ENCODE measurements at places on chromosomes 3 and 15.

DNA sequence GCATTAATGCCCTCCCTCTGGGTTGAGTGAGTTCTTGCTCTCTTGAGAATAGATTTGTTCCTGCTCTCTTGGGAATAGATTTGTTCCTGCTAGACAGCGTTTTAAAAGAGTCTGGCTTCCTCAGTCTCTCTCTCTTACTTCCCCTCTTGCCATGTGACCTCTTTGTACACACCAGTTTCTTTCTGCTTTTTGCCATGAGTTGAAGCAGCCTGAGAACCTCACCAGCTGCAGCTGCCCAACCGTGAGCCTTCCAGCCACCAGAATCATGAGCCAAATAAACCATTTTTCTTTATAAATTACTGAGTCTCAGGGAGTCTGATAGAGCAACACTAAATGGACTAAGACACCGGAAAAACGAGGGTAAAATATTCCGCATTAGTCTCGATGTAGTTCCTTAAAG is 253.6 kb downstream of the CNTN6 start:
- no peak for DNase-seq

GRCh38 chr3:177646749-177647148 is 449.5 kb upstream of the TBL1XR1 start:
- no peak for DNase-seq

- no peak for DNase-seq
These were observed 4.6 kb downstream of the VPS8 start for GRCh38 chr3:184816614-184817013.

DNA sequence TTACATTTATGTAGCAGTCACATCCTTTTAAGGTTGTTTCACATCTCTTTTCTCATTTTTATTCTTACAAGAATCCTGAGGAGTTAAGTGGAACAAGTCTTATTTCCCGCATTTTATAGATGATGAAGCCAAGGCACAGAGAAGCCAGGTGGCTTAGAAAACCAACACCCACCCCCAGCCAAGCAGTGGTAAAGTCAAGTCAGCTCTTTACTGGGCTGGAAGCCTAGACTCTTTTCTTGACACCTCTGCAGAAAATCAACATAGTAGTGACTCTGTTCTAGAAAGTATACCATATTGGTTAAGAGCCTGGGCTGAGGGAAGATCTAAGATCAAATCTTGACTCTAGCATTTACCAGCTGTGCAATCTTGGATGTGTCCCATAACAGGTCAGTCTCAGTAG is 195.7 kb downstream of the KCNAB1 start:
- no peak for DNase-seq

DNA sequence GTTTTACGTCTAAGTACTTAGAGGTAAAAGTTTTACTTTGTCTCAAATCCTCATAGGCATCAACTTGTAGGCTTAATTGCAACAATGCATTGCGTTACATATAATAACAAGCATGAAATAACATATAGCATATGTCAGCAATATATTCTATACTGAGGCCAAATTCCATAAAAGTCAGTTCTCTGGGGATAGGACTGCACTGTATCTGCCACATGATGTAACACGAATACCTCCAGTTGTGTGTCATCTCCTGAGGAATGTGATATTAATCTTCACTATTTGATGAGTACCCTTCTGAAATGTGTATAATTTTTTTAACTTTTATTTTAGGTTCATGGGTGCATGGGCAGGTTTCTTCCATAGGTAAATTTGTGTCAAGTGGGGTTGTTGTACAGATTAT is 126.4 kb downstream of the IMPG2 start:
- no peak for DNase-seq

DNA sequence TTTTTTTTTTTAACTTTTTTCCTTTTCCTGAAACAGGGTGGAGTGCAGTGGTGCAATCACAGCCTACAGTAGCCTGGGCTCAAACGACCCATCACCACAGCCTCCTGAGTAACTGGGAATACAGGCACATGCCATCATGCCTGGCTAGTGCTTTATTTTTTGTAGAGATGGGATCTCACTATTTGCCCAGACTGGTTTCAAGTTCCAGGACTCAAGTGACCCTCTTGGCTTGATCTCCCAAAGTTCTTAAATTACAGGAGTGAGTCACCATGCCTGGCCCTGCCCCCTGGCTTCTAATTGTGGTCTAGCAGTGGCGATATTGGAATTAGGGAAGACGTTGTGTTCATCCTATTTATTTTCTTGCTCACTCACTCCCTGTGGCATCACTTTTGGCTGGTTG is 1138.4 kb downstream of the SI start:
- no peak for DNase-seq

DNA sequence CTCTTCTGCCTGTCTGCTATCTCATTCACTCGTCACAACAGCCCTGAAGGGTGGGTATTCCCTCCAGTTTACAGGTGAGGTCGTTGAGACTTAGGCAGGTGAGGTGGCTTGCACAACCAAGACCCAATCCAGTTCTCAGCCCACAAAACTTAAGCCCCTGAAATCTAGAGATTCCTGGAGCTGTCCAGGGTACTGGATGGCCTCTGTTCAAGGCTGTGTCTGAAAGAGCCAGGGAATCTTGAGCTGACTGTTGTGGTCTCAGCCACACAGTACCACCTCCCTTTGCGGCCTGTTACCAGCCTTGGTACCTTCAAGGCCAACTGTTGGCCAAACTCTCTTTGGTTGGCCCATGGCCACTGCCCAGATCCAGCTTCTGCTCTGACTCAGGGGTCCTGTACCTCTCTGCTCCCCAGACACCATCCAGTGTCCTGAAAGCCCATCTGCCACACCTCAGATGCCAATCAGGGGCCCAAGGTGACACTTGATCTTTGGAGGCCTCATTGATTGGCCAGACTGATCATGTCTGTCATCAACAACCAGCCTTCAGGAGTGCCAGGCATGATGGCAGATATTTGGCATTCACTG is 10.9 kb upstream of the FAM107A start:
- DNase-seq, result no peak

- DNase-seq, result no peak
These were observed 165.5 kb downstream of the IL5RA start for GRCh38 chr3:2944628-2945027.

- no peak for DNase-seq
These were observed 27.5 kb downstream of the TAMM41 start for GRCh38 chr3:11819146-11819689.

DNA sequence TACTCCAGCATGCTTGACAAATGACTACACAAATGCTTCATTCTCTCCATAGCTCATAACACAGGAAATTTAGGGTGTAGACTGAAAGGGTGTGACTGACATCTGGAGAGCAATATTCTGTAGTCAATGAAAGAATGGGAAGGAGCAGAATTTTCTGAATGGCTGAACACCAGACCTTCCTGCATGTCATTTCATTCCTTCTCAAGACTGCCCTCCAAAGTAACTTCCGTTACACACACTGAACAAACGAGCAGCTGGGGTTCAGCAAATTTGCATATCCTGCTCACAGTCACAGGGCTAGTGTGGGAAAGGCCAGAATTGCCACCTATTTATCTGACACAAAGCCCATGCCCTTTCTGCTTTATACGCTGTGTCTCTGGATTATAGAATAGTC is 325.0 kb upstream of the CFAP20DC start:
- DNase-seq, result no peak

GRCh38 chr15:81853150-81853748 is 192.6 kb downstream of the MEX3B start:
- DNase-seq, result no peak

DNA sequence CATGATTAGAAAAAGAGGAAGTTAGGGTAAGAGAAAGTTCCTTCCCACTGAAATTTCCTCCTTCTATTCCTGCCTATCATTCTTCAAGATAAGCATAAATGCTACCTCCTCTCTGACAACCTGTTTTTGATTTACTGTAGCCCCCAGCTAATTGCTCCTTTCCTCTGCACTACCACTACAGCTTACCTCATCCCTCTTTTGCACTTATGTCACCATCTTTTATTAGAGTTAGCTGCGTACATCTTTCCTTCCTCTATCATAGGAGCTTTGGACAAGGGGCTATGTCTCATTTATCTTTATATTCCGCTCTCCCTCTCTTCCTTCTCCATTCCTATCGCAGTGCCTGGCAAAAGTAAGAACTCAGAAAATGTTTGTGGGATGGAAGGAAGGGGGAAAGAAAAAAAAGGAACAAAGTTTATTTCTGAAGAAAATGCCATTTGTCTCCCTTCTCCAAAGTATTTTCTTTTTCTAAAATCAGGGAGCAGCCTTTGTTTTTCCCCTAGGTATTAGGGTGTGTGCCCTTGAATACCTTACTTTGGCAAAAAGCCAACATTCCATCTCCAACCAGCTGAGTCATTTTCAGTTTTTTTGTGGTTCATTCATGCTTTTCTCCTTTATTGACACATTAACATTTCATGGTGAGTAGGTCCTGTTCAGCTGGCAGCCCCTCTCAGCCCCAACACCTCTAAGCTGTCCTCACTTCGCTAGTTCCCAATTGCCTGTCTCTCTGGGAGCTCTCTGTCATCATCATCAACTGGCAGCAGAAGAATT is 87.6 kb upstream of the SOX2 start:
- DNase-seq, result no peak

DNA sequence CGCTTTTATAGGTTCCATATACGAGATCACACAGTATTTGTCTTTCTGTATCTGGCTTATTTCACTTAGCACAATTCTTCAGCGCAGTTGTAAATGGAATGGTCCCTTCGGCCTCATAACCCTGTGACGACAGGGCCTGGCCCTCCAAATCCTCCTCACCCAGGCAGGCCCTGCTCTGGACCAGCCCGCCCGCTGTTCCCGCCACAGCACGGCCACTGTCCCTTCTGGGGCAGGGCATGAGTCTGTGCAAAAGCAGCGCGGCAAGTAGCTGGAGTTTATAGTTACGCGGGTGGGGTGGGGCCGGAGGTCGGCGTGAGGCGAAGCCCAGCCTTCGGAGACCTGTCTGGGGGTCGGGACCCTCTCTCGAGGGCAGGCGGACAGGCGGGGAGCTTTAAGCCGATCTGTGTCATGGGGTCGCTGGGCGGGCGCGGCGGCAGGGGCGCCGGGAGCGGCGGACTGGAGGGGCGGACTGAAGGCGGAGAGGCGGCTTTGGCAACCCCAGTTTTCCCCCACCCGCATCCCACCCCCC is 543 bp downstream of the ARPIN start:
- DNase-seq, result peak; percentile 61

GRCh38 chr3:185632996-185633395 is 46.9 kb downstream of the SENP2 start:
- no peak for DNase-seq

DNA sequence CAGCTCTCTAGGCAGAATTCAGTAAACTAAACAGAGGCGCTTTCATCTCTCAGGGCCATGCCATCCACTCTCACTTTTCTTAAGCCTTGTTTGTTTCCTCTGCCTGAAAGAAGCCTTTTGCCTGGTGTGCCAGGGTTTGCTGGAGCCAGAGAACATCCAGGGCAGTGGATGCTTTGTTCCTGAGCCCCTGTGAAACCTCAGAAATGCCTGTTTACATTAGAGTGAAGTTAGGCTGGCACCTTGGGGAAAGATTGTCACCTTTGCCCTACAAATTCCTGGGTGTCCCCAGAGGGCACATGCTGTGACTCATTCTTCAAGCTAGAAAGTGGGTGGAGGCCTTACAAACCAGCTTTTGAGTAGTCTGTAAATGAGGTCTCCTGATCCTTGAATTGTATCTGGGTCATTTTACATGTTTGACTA is 10.7 kb upstream of the TRAK1 start:
- DNase-seq, result no peak

DNA sequence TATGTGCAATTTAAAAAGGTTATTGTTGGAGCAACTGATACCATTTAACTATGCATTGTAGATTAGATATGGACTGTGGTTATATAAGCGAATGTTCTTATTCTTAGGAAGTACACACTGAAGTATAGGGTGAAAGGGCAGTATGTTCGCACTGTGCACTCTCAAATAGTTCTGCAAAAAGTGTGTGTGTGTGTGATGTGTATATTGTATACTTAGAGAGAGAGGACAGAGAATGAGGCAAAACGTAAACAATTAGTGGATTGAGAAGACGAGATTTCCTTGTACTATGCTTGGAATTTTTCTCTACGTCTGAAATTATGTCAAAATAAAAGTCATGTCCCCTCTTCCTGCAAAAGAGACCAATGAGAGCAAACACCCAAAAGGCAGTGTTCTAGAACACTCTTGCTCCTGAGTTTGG is 30.4 kb downstream of the LSM3 start:
- DNase-seq, result no peak

DNA sequence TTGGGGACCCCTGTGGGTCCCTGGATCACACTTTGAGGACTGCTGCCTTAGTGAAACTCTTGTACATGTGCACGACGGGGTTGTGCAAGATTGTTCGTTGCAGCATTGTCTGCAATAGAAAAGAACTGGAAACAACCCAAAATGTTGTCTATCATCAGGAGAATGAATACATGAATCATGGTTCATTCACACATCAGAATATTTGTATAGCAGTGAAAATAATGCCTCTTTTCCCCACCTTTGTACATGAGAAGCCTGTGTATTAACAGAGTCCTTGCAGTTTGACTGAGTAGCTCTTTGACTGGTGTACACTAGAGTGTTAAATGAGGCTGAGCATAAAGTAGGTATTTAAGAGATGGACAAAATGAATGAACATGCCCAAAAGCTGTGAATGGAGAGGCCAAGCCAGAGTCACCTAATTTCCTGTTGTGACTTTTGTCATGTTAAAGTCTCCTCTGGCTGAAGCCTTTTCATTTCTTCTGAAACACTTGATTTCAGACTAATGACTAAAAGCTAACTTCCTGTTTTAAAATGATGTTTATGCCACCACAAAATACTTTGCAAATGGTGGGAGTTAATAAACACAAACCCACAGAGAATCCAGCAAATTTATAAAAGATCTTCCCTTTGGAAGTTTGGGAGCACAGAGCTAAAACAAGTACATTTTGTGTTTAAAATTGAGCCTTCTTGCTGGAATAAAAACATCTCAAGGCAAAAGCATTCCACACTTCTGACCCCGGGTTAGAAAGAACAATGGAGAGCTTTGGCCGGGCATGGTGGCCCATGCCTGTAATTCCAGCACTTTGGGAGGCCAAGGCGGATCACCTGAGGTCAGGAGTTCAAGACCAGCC is 20.6 kb upstream of the USP3 start:
- no peak for DNase-seq

DNA sequence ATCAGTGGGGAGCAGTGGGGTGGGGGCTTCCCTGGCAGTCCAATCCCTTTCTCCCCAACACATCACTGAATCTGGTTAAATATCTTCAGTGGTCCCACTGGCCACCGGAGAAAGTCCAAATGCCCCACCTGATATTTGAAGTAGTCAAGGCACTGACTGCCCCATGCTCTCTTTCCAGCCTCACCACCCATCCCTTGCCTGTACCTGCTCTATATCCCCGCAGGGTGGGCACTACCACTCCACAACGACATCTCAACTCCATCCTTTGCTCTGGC is 101.7 kb downstream of the DAPK2 start:
- no peak for DNase-seq

DNA sequence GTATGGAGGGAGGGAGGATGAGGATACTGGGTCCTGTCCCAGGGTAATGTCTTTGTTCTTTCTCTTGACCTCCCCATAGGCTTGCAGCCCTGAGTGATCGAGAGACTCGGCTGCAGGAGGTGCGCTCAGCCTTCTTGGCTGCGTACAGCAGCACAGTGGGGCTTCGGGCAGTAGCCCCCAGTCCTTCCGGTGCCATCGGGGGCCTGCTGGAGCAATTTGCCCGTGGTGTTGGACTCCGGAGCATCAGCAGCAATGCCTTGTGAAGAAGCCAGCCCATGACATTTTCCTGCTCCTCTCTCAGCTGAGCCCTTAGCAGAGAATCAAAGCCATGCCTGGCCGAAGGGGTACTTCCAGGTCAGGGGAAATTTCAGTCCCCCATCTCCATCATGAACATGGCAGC is 1.9 kb upstream of the CPNE9 start:
- no peak for DNase-seq

- DNase-seq, result no peak
These were observed 466.8 kb upstream of the EPHA3 start for GRCh38 chr3:88640581-88640980.

- peak; percentile 72 for DNase-seq
These were observed 160.5 kb downstream of the FGF12 start for GRCh38 chr3:192566706-192567290.
